ENCODE measurements at places on chromosomes 13 and 19. TPM values are rescaled to one million over a fixed set of nuclear protein-coding genes. Genes with fewer than 3 reads are reported as not detected.

The RPL36 gene
- polyA plus RNA-seq, result 682 TPM

The ENOX1 gene
- 20.5 TPM for polyA plus RNA-seq

The TTC9B gene
- polyA plus RNA-seq, result 139 TPM

The ZNF728 gene
- polyA plus RNA-seq, result 0.36 TPM

The NKPD1 gene
- 1.4 TPM for polyA plus RNA-seq

DNA sequence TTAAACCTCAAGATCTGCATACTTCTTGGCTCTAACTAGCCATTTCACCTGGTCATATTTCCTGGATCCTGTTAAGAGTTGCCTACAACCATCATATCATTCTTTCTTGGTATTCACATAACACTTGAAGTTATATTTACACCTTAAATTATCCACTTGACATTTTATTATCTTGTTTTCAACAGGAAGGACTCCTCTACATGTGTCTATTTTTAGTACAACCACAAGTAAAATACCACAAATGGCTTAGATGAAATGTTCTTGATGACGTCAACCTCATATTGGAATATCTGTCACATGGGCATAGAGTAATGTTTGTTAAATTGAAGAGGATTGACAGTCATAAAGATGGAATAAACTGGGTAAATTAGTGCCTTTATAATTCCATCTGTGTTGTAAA is 9.4 kb downstream of the PCDH20 start:
- H3K4me3 ChIP-seq, result no peak overlapping the region
- H3K27ac ChIP-seq, result no peak overlapping the region
- H3K36me3 ChIP-seq, result no peaks in the 10 kb centered on the region
- no peak for DNase-seq
- H3K27me3 ChIP-seq, result no peaks in the 10 kb centered on the region
- H3K4me1 ChIP-seq, result no peaks in the 10 kb centered on the region

DNA sequence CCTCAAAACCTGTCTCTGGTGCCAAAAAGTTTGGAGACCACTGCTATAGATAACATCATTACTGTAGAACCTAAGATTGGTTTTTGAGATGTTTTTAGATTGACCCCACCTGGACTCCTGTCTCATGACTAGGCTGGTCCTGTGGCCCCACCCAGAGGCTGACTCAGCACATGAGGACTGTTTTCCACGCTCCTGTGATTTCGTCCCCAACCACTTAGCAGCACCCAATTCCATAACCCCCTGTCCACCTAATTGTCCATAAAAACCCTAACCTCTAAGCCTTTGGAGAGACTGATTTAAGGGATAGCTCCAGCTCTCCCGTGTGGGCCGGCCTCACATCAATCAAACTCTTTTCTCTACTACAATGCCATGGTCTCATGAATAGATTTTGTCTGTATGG is 25.6 kb upstream of the GAS6 start:
- H3K27ac ChIP-seq, result no peak overlapping the region
- no peaks in the 10 kb centered on the region for H3K27me3 ChIP-seq
- H3K4me1 ChIP-seq, result no peaks in the 10 kb centered on the region
- no peak overlapping the region for H3K4me3 ChIP-seq
- no peak for DNase-seq

- no peaks in the 10 kb centered on the region for H3K27me3 ChIP-seq
- H3K4me1 ChIP-seq, result no peaks in the 10 kb centered on the region
- no peak for DNase-seq
Measured at GRCh38 chr19:37513397-37513796, 6.7 kb downstream of the ZNF793 start.

Measured in spinal cord (tissue), 10 donors.